HFFc6 (cell line): ENCODE measurements at places on chromosomes 3 and 15. TPM values are rescaled to one million over a fixed set of nuclear protein-coding genes. Genes with fewer than 3 reads are reported as not detected.

AZI2 gene
- 63.8 to 65.4 TPM (median 65.1 TPM) in 3 replicates for total RNA-seq

SYNPR gene
- not detected in 3 replicates for total RNA-seq

LXN gene
- total RNA-seq = 11.6 to 16.8 TPM (median 13.2 TPM) in 3 replicates

LINGO1 gene
- 0.09 TPM in 1 of 3 replicates, not detected in the others for total RNA-seq

BFSP2 gene
- total RNA-seq = not detected in 3 replicates

PAQR5 gene
- total RNA-seq = 0.93 to 1.9 TPM (median 1.8 TPM) in 3 replicates

SCN5A gene
- total RNA-seq = 0.28 TPM in 1 of 2 replicates, not detected in the other

HIGD2B gene
- not detected in 3 replicates for total RNA-seq

GTF2E1 gene
- total RNA-seq = 30.7 to 37.2 TPM (median 31.1 TPM) in 3 replicates

SLC12A8 gene
- total RNA-seq = 2.5 to 3.7 TPM (median 2.5 TPM) in 3 replicates

CA12 gene
- 8.5 to 16.6 TPM (median 8.6 TPM) in 3 replicates for total RNA-seq

USF3 gene
- total RNA-seq = 8.5 to 10.8 TPM (median 10.0 TPM) in 3 replicates

KIF9 gene
- 5.7 to 6.9 TPM (median 6.8 TPM) in 3 replicates for total RNA-seq

PAK6 gene
- total RNA-seq = not detected in 2 replicates

MFGE8 gene
- total RNA-seq = 846 to 963 TPM (median 856 TPM) in 3 replicates

- DNase-seq = no peak
Observed at GRCh38 chr3:47007482-47008233, 28.2 kb downstream of the NBEAL2 start.

- DNase-seq = no peak
Observed at GRCh38 chr15:47737477-47737876, 20.2 kb downstream of the SEMA6D start.

- peak; percentile 50 for DNase-seq
Observed at GRCh38 chr15:44099671-44100070, 95.4 kb downstream of the FRMD5 start.

- no peak for DNase-seq
Observed at GRCh38 chr3:101170062-101170771, 150.2 kb downstream of the IMPG2 start.

- no peak for DNase-seq
Observed at GRCh38 chr15:34182942-34183341, 27.0 kb downstream of the KATNBL1 start.

GRCh38 chr3:144324076-144324475 is 352.5 kb downstream of the DIPK2A start:
- DNase-seq = no peak

DNA sequence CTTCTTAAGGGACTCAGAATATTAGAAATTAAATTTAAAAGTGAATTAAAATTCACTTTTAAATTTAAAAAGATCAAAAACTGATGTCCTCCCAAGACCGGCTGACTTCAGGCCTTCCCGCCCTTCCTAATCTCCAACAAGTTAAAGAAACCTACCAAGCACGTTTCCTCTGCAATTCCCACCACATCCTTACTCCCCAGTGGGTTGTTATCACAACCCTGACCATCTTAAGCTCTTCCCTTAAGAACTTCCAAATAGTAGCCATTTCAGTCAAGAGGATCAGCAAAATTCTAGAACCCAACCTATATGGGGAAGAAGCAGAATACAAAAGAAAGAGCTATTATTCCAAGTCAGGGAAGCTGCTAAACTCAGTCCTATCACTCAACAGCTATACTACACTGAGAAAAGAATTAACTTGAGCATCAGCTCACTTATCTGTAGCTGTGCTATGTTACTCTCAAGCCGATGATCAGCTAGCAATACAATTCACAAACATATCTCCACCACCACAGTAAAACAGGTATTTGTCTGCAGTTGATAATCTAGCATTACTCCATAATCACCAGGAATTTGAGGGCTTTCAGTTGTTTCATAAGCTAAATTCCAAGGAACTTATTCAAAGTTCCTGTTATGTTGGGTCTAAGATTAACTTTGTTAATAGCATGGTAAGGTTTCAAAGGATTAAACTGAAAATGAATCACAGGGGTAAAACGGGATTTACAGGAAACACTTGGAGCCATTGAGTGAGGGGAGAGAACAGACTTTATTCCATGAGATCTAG is 14.3 kb downstream of the ABCC5 start:
- DNase-seq = peak; percentile 70

GRCh38 chr3:129530251-129530791 is 1.9 kb downstream of the RHO start:
- DNase-seq = peak; percentile 11

- DNase-seq = no peak
Observed at GRCh38 chr3:72973031-72973723, 23.4 kb upstream of the PPP4R2 start.

DNA sequence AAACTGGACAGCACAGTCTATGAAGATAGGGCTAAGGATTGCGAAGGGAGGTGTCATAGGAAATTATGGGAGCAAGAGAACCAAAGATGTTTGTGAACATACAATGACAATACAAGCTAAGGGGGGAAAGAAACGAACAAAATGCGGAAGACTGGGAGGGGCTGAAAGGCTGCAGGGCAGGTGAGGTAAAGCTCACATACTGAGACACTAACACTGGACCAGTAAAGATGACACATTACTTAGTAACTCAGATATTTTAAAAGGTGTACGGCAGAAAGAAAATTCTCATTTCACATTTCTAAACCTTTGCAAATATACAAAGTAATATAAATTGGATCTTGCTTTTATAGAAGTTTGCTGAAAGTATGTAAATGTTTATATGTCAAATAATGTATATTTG is 10.1 kb downstream of the CLDND1 start:
- no peak for DNase-seq

GRCh38 chr3:36405190-36405589 is 24.9 kb downstream of the STAC start:
- no peak for DNase-seq

- DNase-seq = no peak
Observed at GRCh38 chr3:160162440-160162839, 62.8 kb upstream of the C3orf80 start.

DNA sequence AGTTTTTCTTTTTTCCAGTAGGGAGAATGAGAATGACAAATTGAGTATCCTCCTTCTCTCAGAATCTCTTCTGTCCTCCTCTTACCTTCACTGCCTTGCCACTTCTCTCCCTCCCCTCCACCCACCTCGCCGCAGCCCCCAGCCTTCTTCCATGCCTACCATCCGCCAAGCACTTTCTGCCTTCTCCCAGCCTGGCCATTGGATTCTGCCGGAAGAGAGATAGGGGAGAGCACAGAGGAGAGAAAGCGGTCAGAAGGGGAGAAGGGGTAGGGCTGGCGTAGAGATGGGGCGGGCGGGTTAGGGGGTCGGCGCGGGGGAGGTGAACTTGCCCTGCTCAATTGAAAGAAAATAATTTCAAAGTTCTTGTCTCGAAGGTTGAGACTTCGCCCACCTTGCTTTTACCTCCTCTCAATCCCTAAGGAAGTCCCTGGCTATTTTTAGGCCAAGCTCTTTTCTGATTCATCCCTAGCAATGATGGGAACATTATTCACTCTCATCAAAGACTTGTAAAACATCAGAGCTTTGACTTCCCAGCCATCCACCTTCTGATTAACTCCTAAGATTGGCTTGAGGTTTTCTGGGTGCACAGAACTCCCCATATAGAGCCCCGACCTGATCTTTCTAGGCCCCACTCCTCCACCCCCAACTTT is 811 bp downstream of the C3orf52 start:
- peak; percentile 73 for DNase-seq

GRCh38 chr3:116552246-116552645 is 107.0 kb upstream of the LSAMP start:
- DNase-seq = no peak

GRCh38 chr3:146503461-146504202 is 34.3 kb upstream of the PLSCR2 start:
- DNase-seq = peak; percentile 52

DNA sequence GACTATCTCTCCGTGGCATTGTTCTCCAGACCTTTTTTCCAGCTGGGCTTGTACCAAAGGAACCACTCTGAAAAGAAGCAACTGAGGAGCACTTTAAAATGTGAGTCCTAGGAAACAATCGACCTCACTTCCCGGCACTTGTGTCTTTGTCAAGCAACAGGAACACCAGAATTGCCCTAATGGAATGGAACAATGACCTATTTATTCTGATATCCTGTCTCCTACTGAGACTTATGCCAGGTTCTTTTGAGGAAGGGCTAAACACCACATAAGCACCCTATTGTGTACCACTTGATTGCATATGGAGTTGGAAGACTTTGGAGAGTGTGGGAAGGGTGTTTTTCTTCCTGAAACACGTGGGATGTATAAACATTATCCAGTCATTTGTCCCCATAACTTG is 56.8 kb upstream of the TGFBR2 start:
- no peak for DNase-seq

GRCh38 chr3:137047240-137047639 is 89.5 kb downstream of the IL20RB start:
- DNase-seq = no peak

GRCh38 chr3:151813799-151814198 is at the start of gene AADAC:
TSS of gene AADAC (plus strand) at chr3:151814116. CDS start at chr3:151814163, 47 bp downstream.
- DNase-seq = no peak

DNA sequence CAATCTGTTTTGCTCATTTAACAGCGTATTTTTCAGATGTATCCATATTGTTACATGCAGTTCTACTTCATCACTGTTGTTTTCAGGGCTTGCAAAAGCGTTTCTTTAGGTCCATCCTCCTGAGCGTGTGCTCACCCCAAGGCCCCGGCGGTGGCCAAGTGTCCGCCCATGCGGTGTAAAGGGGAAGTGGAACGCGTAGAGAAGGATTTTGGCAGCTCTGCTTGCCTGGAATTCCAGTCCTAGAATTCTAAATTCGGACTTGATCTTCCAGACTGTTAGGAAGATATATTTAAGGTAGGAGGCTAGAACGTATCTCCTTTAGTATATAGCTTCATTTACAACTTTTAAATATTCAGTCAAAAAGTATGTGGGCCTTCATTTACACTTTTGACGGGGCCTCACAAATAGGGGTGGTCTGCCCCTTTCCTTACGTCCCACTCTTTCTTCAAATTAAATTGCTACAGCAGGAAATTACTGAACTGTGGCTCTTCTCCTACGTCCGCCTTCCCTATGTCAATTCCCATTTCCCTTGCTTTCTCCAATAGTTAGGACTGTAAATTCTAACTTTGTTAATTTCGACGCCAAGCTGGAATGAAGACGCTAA is 609 bp upstream of the TBC1D23 start:
- no peak for DNase-seq

DNA sequence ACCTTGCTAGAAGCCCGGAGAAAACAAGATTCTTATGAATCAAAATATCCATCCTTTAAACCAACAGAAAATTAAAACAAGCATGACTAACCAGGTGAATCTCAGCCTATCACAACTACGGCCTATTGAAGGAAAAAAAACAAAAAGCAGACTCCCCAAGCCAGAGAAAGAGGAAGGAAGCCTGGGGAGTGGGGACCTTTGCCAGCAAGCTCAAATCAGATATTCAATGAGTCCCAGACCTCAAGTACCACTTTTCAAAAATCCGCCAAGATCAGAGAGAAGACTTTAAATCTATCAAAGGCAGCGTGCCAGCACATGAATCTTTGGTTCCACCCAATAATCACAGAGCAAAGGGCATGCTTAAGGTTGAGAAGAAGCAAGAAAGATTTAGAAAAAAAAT is 253.8 kb downstream of the NTRK3 start:
- no peak for DNase-seq

DNA sequence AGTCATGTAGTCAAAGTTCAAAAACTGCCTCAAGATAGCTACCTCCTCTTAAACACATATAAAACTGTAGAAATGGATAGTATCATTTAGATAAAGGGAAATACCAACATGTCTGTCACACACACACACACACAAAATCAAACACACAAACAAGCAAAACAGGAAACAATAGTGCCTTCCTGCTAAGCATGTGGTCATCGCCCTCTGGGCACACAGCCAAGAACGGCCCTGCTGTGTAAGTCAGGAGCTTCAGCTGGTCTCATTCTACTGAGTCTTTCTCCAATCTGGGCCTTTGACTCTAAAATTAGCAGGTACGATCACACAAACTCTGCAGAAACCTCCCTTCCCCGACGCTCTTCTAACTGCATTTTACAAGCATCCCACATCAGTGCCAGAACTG is 272.2 kb upstream of the CHRNA7 start:
- DNase-seq = no peak

DNA sequence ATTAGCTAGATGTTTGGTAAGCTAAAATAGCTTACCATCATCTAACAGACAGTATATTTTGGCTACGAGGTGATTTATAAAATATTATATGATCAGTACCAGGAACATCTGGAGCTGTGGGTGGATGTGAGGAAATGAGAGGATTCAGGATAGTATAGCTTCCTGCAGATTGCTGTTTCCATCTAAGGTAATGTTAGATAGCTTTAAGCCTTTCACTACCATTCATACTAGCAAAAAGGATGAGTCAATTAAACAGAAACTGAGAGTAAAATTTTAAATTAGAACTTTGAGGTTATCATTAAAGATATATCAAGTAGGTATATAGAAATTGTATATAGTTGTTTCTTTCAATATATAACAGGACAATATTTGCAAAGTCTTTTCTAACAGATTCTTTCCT is 8.0 kb downstream of the ZBTB20 start:
- DNase-seq = no peak

DNA sequence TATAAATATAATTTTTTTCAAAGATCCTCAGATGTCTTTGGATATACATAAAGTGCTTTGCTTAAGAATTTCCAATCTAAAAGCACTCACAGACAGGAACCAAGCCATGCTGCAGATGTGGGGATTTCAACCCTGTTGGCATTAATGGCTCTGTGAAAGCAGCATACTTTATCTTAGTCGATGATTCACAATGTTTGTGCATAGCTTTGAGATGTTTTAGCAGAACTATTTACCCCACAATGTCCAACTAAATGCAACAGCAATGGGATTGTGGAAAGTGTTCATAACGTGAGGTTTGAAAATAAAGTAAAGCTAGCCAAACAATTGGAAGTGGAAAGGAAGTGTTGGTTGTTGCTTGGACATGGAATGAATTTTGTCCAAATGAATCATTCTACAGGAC is 371.4 kb downstream of the SOX2 start:
- no peak for DNase-seq

- DNase-seq = no peak
Observed at GRCh38 chr3:53748512-53749271, 97.5 kb downstream of the CHDH start.

GRCh38 chr15:48475600-48476395 is 144.6 kb downstream of the DUT start:
- peak; percentile 50 for DNase-seq

DNA sequence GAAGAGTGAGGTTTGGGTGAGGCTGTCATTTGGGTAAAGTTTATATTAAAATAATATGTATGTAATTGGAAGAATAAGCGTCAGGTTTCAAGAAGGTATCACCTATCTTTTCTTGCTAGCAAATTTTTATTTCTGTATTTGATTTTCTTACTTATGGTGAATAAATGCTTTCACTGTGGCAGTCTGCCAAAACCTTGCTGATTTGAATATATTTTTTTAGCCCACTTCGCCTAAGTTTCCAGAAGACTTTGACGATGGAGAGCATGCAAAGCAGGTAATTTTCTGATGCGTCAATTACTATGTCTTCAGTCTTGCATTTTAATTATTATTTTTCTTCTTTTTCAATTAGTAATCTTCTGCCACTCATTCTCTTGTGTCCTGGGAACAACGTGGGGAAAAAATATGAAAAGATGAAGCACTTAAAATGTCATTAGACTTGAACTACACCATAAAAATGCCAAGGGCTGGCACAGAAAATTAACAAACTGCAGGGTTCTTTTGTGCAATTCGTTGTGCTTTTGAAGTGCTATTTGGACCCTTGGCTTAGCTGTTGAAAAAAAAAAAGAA is 40.4 kb downstream of the SRP14 start:
- DNase-seq = no peak
